Naive thymus-derived CD8-positive, alpha-beta T cell (primary cell): ENCODE measurements at places on chromosomes 1 and 21. TPM values are rescaled to one million over a fixed set of nuclear protein-coding genes. Genes with fewer than 3 reads are reported as not detected.
A peak's percentile ranks its signal among the peaks of the same experiment; 100 is the strongest.

- DNase-seq: no peak
These were observed 24.7 kb downstream of the VPS45 start for GRCh38 chr1:150092180-150092791.

Gene KCNH1
- polyA plus RNA-seq: not detected

DNA sequence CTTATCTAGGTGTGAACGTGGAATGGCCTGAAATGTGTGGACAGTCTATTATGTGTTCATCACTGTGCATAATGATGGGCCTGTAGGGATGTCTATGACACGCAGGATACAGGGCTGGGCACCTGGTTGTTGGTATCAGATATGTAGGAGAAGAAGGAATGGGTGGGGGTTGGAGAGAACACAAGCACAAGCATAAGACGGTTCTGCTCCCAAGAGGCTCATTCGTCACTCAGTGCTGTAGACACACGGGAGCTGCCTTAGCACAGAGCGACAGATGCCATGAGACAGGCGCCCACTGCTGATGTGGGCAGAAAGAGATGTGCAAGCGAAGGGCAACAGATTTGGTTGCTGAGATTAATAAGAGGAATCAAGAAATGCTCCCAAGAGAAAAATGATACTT, 256.2 kb downstream of the DISC1 start:
- no peak for DNase-seq

- DNase-seq: no peak
These were observed 65.9 kb downstream of the DNTTIP2 start for GRCh38 chr1:93813076-93813475.

Gene EIF3I
- 179 TPM for polyA plus RNA-seq

Gene TSPEAR
- not detected for polyA plus RNA-seq

Gene GFI1
- 12.4 TPM for polyA plus RNA-seq

DNA sequence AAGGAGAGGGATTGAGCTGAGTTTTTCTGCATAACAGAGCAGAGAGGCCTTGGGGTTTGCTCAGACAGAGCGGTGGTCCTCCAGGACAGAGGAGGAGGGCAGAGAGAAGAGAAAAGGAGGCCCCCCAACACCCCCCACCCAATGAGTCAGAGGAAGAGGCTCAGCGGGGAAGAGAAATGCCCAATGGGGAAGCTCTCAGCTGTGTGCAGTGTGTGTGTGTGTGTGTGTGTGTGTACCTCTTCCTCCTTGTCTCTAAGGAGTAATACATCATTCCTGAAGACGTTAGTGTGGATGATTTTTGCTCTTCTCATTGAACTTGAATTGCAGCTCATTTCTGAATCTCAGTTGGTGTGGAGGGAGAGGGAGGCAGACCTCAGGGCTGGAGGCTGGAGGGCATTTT, 8.7 kb downstream of the TMPRSS3 start:
- no peak for DNase-seq

- no peak for DNase-seq
These were observed 31.4 kb downstream of the CLCA1 start for GRCh38 chr1:86499987-86500593.

DNA sequence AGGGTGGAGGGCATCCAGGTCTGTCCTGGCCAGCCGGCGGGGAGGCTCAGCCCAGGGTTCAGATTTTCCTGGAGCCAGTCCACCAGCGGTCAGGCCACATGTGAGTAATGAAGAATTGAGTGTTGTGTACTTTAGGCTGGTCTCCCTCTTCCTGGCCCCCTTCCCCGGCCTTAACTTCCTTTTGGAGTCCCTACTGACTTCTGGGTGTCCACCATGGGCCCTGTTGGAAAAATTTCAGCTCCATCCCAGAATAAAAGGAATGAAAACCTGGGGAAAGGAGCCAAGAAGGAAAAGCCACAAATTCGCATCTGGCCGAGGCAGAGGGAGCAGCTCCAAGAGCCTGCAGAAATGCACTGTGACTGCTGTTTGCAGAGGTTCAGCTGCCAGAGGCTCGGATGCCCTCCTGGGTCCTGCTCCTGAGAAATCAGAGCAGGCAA, 35.5 kb upstream of the HHAT start:
- DNase-seq: no peak

DNA sequence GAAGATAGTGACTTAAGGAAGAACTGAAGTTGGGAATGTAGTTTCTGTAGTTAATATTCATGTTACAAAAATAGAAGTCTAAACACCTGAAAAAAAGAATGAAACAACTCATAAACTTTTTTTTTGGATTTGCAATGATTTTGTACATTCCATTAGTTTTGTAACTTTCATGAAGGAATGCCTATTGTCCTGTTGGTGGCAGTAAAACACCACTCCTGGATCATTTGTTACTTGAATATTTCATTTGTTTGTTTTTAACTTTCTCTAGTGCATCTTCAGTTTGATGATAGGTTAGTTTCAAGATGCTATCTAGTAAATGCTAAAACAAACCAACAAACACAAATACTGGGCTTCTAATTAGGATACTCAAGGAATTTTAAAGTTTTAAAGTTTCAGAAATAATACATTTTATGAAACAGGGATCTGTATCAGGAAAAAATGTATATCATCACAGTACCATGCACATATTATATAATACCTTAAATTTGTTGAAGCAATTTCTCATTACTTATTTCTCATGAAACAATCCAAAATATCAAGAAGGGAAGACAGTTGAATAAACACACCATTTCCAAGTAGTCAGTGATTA, 229.7 kb upstream of the CACYBP start:
- peak; percentile 21 for DNase-seq

- DNase-seq: peak; percentile 78
These were observed 610 bp downstream of the WDR26 start for GRCh38 chr1:224433701-224434672.

DNA sequence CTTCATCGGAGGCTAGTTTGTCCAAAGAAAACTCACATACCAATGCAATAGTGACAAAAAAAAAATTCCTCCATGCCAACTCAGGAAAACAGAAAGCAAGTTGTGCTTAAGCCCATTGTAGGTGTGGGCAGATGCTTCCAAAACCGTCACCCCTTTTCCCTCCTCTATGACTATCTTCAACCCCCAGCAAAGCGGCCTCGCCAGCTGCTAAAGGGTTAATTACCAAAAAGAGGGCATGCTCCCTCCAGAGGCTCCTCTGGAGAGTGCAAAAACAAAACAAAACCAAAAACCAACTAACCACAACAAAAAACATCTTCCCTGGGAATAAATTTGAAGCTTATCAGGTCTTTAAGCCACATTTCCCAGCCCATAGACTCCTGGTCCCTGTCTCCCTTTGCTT, 1.2 kb downstream of the LMOD1 start:
- DNase-seq: no peak

Gene TTLL7
- polyA plus RNA-seq: not detected

DNA sequence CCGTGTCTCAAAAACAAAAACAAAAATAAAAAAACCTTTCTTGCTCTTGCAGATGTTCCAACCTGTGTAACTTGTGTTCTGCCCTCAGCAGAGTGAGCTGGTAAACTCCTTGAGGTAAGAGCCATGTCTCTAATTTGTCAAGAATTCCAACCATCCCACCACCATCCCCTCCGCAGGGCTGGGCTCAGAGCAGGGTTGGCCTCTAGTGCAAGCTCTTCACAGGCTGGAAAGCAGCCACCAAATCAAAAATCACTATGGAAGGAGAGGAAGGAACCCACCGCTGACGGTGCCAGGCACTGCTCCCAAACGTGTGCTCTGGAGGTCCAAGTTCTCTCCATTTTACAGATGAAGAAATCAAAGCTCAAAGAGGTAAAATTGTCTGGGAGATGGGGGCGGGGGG, 9.4 kb downstream of the PLEKHA6 start:
- DNase-seq: no peak

Gene FTCD
- not detected for polyA plus RNA-seq

Gene GPR89A
- polyA plus RNA-seq: 14.9 TPM

- no peak for DNase-seq
These were observed at the start of gene FNDC7 for GRCh38 chr1:108712606-108713150. FNDC7 (plus strand) TSS chr1:108712908; CDS start chr1:108712934, 26 bp downstream.

Gene SLC5A9
- polyA plus RNA-seq: not detected

Gene FRRS1
- 0.05 TPM for polyA plus RNA-seq

DNA sequence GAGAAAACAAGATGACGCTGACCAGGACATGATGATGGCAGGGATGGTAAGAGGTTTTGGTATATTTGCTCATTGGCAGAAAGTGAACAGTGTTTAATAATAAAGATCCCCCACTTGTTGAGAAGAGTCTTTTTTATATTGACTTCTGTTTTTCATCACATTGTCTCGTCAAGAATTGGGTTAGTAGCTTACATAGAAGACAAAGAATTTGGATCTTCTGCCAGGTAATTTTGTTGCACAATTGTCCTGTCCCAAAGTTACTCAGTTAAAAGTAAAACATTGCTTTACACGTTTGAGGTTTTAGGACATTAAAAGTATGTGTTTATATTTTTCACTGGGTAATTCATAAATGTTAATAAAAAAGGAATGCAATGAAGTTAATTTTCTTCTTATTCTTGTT, 48.3 kb upstream of the LAMC2 start:
- no peak for DNase-seq

- no peak for DNase-seq
These were observed 172.7 kb downstream of the PDE4B start for GRCh38 chr1:65965112-65965996.

- no peak for DNase-seq
These were observed 8.1 kb downstream of the OR11L1 start for GRCh38 chr1:247833601-247834000.

GRCh38 chr1:30744060-30744756, 13.4 kb downstream of the LAPTM5 start:
- DNase-seq: no peak

DNA sequence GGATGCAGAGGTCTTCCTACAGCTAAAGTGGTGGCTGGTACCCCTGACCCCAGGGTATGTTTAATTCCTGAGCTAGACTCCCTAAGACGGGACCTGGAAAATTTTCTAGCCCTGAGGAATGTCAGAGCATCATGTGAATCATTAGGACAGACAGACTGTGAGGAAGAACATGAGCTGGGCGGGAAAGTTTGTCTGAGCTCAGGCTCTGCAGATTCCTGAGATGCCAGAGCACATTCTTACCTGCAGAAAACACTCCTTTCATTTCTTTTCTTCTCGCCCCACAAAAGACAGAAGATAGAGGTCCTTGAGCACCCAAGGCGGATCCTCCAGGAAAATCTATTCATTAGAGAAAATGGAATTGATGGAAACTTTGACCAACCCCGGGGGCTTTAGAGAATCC, 6.5 kb downstream of the CAPN2 start:
- DNase-seq: no peak

Gene IGSF21
- polyA plus RNA-seq: not detected

DNA sequence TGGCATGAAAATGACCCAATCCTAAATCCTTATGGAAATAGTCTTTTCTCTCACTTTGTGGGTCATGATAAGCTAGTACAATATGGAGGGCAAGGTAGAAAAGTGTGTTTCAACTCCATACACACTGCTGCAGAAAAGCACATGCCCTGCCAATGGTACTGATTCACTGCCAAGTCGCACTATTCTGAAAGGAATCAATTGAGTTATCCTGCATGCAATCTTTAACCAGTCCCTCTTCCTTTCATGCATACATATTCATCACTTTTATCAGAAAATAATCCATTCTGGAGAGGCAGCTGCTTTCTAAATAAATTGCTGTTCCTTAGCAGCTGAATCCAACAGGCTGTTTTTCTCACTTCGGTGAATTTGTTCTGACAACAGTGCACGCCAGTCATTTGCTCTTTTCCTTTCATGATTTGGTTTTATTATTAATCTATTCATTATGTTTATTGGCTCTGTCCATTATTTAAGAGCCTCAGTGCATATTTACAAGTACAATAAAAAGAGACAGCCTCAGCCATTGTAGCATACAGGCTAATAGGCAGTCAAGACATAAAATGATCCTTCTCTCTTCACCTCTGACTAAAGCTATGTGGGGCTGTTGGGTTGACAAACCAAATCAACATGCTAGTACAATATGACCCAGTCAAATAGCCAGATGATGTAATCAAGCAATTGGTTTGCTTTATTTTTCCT, 108.8 kb downstream of the CHD1L start:
- no peak for DNase-seq

- no peak for DNase-seq
These were observed 407 bp downstream of the WNT4 start for GRCh38 chr1:22142315-22143064.

Gene NPHP4
- 0.22 TPM for polyA plus RNA-seq
